ENCODE measurements at places on chromosomes 6 and 20.

DNA sequence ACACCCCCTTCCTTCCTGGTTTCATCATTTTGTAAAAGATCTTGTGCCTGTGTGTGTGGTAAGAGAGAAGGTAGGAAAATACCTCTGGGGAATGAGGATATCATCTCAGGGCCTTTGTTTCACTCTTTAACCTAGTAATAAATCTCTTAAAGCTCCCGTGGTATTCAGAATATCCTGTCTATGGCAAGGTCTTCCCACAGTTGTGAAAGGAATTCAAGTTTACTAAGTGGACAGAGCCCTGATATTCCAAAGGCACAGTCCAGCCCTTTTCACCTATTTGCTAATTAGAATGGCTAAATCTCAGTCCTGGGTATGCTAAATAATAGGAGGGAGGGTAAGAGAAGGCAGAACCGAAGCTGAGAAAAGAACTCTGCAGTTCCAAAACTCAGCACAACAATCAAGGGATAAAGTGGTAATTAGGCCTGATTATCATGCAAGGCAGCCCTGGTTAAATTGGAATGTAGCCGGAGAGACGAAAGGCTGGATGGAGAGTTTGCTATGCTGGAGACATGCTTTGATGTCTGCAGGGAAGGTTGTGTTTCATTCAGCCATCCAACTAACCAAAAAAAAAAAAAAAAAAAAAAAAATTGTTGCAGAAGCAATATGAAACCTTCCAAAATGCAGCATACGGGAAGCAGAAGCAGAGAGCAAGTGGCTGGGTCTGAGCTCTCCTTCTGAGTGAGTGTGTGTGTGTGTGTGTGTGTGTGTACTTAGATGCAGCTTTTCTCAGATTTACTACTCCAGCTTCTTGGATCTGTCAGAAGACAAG, 28.5 kb upstream of the PIM1 start:
- DNase-seq: no peak

DNA sequence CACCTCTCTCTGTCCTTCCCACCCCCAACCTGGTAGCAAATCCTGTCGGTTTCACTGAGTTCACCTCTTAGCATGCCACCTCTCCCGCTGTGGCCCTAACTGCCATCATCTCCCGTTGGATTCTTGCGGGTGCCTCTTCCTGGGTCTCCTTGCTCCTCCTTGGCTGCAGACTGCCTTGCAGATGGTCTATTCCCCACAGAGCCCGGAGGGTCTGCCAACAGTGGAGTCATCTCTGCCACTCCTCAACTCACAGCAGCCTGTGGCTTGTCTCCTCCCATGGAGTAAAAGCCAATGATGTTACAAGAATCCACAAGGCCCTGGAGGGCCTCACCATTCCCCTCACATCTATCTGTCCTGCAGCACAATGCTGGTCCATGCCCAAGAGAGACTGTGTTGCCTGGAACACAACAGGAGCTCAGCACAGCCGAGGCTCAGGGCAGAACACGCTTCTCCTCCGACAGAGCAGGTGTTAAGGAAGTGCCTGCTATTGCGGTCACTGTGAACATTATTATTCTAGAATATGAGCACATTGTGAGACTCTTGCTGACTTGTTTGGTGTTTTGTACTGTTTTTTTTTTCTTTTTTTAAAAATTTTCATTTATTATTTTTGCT, 241.8 kb upstream of the SULF2 start:
- no peak for DNase-seq

GRCh38 chr20:5061213-5061612, 58.5 kb downstream of the PCNA start:
- DNase-seq: no peak

DNA sequence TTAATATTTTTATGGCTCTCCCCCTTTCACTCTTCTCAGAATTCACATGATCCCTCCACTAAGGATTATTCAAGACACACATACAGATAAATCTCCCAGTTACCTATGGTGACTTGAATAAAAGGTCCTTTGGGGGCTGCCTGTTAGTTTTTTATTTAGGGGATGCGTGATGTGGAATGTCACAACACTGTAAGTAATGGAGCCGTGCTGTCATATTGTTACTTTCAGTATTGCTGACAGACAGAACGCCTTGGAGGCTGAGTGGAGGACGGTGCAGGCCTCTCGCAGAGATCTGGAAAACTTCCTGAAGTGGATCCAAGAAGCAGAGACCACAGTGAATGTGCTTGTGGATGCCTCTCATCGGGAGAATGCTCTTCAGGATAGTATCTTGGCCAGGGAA, 291.7 kb downstream of the UTRN start:
- no peak for DNase-seq

- DNase-seq: no peak
Measured at GRCh38 chr6:142444376-142444775, 142.6 kb downstream of the ADGRG6 start.

DNA sequence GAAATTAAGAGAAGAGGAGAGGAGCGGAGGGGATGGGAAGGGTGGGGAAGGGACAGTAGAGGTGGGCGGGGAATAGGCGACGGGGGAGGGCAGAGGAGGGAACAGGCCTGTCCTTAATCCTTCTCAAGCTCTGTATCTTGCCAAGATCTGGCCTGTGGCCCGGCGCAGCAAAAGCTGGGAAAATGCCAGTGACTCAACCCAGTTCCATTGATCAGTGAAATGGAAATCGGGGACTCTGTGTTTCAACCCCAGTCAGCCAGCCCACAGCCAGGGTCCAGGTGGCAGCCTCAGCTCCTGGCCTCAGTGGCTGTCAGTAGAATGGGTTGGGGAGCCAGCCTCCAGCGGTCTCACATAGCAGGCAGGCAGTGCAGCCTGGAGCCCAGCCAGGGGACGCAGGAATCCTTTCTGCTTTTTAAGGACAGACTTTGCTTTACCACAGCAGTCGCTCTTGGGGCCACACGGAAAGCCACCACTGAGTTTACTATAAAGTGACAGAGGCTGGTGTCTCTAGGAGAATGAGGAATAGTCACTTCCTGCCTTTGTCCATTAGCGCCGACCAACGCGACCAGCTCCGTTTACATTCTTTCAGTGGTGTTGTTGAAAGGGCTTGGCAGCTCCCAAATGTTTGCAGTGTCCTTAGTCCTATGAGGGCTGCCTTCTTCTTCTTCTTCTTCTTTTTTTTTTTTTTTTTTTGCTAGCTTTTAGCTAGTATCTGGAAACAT, 128.0 kb downstream of the RIN2 start:
- no peak for DNase-seq

GRCh38 chr6:41571021-41571780, 25.0 kb downstream of the FOXP4 start:
- peak; percentile 49 for DNase-seq

All from activated T-cell treated with anti-CD3 and anti-CD28 coated beads, Interleukin-2, amount 50 U/mL, for 48 hours (primary cell).